ENCODE measurements at places on chromosomes 7 and 10.

DNA sequence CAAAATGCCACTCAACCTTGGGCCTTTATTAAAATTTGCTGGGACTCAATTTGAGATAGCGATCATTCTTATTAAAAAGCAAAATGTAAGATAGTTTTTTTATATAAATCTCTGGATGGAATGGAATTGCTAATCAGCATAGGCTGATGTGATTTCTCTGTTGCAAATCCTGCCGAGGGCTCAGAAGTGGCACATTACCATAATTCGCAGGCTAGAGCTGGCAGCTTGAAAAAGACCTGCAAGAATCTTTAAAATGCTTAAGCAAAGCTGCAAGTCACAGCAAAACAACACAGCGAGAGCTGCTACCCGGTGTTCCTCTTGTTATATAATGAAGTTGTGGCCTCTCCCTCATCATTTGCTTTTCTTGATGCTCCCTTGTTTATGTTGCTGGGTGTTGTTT lies 448.1 kb downstream of the GATA3 start:
- no peak for DNase-seq

- DNase-seq = no peak
These were observed 59.8 kb upstream of the ANTXRL start for GRCh38 chr10:46226900-46227558.

DNA sequence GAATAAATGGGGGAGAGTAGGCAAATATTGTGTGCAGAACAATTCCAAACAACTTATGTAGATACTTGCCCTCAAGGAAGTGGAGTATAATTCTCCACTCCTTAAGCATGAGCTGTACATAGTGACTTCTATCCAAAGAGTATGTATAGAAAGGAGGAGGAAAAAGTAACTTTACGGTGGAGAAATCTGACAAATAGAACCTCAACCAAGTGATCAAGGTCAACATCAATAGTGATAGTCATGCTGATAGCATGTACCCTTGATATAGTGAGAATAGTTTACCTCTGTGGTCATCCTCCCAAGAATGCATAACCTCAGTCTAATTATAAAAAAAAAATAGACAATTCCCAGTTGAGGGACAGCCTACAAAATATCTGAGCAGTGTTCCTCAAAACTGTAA lies 89.1 kb upstream of the NANOS1 start:
- no peak for DNase-seq

DNA sequence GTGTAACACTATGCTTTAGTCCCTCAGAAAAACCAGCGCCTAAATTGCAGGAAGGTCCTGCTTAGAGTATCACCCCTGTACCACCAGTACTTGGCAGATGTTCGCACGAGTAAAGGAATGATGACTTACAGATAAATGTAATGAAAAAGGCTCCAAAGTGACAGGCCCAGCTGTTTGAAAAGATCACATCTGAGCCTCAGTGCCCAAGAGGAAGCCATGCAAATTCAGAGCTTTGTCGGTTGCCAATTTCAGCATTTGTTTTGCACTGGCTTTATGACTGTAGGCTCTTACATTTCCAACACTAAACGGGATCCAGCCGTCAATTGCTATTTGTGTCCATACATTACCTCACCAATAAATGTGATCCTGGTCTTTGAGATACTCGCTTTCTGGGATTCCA lies 60.6 kb upstream of the GAD2 start:
- no peak for DNase-seq

DNA sequence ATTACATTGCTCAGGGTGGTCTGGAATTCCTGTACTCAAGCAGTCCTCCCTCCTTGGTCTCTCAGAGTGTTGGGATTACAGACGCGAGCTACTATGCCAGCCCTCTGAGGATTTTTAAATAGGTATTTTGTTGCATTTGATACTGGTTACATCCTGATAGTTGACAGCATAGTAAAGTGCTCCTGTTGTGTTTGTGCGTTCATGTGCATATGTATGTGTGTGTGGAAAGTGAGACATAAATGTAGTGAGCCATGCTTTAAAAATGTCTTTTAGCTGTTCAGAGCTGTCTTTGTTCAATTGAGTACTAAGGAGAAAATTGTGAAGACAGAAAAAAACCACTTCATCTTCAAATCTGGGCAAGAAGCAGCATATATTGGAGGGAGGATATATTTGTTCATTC lies 27.8 kb downstream of the ZNRF2 start:
- no peak for DNase-seq

- no peak for DNase-seq
These were observed 398.1 kb downstream of the CDC14C start for GRCh38 chr7:49322476-49322875.

- DNase-seq = no peak
These were observed 39.4 kb upstream of the AGR3 start for GRCh38 chr7:16921151-16921550.

DNA sequence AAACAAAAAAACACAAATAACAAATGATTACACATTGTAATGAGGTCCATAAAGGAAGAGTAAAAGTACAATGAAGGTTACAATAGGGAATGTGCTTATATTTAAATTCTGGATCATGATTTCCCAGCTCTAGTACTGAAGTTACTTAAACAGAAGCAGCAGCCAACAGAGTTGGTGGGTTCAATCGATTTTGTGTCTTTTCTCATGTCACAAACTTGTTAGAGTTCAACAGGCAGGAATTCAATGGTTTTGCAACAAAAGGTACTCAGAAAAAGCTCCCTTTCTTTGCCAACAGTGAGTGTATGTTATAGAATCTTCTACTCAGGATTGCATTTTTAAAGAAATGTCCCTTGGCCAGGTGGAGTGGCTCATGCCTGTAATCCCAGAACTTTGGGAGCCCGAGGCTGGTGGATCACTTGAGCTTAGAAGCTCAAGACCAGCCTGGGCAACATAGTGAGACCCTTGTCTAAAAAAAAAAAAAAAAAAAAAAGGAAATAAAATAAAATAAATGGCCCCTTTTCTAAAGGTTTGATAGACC lies 29.6 kb upstream of the IL6 start:
- no peak for DNase-seq

GRCh38 chr7:47518827-47519226 lies 63.1 kb downstream of the TNS3 start:
- no peak for DNase-seq

DNA sequence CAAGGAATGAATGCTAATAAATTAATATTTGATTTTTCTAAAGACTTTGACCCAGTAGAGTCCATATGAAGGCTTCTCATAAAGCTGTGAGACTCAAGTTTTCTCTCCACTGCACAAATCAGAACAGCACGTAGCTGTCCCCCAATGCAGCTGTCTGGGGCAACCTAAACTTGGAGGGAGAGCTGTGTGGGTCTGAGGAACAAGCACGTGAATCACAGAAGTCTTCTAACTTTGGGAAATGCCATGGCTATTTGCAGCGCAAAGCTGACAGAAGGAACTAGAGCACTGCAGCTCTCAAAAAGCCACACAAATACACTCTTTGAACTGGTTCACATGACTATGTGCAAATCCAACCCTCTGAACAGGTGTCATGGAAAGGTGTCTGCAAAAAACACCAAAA lies 47.9 kb downstream of the COL1A2 start:
- no peak for DNase-seq

DNA sequence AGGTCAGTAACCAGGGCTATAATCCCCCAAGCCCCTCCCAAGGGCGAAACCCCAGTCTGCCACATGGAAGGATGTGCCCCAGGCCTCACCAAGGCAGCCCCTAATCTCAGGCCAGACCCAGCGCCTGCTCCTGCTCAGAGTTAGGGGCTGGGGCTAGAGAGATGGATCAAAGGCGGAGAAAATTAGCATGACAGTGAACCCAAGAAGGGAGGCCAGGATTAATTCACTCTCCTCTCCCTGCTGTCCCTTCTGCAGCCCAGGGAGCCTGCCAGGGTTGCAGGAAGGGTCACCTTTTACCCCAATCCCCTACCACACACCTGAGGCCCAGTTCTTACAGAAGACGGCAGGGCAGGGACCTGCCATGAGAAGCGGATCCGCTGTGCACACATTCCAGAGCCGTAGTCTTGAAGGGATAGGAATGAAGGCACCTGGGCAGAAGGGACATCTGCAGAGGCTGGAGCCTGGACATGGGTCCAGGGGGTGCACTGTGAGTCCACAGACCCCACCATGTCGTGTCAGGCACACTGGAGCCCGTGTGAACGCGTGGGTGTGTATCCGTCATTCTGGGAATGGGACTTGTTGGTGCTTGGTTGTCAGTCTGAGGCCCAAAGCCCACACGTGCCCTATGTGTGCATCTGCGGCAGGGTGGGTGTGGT lies 11.9 kb upstream of the ZMIZ1 start:
- no peak for DNase-seq

GRCh38 chr7:158452331-158452730 lies 135.3 kb downstream of the PTPRN2 start:
- no peak for DNase-seq

DNA sequence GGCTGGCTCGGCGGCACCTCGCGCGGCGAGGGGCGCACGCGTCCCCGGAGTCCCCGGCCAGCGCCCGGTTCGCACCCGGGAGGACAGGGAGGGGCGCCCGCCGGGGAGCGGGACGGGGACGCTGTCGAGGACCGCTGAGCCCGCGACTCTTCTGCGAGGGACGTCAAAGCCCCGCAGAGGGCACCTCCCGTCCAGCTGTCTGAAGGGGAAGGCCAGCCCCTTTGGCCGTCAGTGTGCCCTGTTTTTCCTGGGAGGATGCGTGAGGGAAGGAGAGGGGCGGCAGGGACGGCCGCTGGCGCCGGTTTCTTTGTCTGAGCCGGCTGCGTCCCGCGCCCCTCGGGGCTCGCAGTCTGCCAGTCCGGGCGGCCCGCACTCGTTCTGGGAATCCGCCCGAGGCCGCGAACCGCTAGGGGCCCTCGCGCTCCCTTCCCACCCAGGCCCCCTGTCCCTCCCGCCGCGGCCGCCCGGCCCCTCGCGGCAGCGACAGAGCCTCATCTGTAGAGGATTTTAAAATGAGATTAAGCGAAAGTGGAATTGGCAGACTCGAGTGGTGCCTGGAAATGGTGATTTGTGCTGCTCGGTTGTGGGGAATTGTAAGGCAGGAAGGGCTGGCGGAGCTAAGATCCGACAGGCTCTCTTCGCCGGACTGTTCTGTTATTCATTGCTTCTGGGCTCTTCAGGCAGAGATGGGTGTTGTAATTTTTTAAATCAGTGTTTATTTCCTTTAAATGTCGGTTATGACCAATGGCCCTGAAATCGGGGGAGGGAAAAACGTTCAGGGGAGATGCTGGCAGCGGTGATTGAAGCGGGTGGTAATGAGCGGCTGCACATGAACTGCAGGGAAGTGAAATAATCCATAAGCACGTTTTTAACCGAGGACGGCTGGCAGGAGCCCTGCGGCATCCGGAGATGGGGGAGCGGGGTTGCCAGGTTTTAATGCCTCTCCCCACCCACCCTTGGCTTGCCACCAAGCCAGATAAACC lies 618 bp upstream of the RELN start:
- no peak for DNase-seq

DNA sequence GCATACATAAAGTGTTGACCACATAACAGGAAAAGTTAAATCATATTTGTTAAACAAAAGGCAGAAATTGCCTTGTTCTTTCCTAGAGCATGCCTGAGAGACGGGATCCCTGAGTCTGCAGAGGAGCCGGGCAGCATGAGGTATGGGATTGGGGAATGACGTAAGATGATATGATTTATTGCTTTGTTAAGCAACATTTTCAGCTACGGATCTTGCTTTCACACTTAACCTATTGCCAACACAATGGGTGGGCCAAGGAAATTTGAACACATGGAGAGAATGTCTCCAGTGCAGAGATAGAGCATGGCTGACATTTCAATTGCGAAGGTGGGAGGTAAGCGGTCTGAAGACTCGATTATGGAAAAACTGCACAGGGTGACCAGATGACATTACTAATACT lies 76.7 kb downstream of the EMX2 start:
- no peak for DNase-seq

- no peak for DNase-seq
These were observed at the start of gene SPAG6 for GRCh38 chr10:22345301-22346095. Gene SPAG6, plus strand, starts transcription at chr10:22345496. Its CDS starts 116 bp downstream, at chr10:22345612.

DNA sequence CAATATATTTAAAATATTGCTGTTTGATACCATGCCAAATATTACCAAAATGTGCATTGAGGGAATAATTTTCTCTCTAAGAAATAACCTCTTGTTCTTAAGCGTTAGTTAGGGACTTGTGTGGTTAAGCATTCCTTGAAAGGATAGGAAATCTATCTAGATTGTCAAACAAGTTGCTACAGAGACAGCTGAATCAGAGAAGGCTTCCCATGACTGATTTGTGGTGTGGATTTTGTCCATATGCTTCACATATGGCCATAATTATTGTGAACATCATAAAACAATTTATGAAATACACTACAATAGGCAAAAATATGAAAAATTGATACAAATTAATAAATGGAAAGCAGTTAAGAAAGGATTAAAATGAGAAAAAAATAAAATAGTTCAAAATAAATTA lies 96.3 kb downstream of the GNAT3 start:
- DNase-seq = no peak

DNA sequence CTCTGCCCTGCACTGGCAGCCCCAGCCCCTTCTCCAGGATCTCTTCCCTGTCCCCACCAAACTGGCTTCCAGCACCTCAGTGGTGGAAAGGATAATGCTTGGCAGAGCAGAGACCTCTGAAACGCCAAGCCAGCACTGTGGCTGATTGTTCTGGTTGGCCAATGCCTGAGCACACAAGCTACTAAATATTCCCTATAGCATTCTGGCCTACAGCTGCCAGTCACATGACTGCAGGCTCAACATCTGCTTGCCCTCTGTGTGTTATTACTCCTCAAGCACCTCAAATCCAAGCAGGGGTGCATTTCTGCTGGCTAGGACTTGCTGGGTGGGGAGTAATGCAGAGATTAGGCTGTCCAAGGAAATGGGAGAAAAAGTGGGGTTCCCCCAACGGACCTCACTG lies 6.1 kb downstream of the TBATA start:
- no peak for DNase-seq

GRCh38 chr10:123885406-123886170 lies 6.0 kb downstream of the CPXM2 start:
- DNase-seq = no peak

DNA sequence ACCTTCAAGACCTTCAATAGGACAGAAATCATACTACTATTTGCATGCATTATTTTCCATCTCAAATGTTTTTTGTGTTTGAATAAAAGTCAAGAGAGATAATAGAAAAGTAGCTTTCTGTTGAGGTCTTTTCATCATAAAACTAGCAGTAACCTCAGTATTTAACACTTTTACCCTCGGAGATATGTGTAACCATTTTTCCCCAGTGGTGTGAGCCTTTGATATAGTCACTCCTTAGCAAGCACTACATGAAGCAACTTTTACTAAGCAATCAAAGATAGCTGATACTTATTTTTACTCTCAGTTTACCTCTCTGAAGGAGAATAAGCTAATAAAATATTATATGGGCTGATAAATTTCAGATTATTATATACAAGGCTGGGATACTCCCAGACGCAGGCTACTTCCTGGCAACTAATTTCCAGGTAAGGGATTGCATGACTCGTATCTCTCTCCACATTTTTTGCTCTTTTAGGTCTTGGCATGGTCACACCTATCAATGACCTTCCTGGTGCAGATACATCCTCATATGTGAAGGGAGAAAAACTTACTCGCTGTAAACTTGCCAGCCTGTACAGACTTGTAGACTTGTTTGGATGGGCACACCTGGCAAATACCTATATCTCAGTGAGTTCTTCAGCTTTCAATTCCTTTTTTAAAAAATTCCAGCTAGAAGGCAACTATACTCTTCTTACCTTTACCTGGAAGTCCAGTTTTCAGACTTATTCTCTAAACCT lies 91.5 kb upstream of the MXI1 start:
- no peak for DNase-seq

- DNase-seq = no peak
These were observed 232.4 kb upstream of the KLF14 start for GRCh38 chr7:130966246-130967009.

- no peak for DNase-seq
These were observed 93.3 kb upstream of the DUSP5 start for GRCh38 chr10:110404413-110404812.

GRCh38 chr10:97135464-97135863 lies 50.3 kb downstream of the SLIT1 start:
- no peak for DNase-seq

GRCh38 chr10:34486008-34486407 lies 329.1 kb downstream of the PARD3 start:
- DNase-seq = no peak
